ENCODE measurements at places on chromosomes 2 and 18.

DNA sequence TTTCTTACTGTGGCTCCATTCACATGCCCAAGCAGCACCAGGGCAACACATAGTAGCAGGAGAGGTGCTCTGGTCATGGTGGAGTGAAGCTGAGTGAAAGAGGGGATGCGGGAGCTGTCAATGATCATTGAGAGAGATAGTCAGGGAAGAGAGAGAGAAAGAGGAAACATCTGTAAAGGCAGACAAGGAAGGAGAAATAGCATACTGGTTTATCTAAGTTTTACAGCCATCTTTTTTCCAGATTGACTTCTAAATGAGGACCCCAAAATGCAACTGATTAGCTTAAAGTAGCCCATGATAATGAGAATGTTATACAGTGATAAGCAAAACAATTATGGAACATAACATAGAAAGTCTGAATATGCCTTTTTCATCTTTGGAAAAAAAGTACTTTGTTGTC lies at the start of gene C2orf66:
Gene C2orf66 (minus strand): TSS at position 96 of the 400 bp plus-strand sequence. CDS start 19 bp downstream, at position 77.
- DNase-seq = no peak

DNA sequence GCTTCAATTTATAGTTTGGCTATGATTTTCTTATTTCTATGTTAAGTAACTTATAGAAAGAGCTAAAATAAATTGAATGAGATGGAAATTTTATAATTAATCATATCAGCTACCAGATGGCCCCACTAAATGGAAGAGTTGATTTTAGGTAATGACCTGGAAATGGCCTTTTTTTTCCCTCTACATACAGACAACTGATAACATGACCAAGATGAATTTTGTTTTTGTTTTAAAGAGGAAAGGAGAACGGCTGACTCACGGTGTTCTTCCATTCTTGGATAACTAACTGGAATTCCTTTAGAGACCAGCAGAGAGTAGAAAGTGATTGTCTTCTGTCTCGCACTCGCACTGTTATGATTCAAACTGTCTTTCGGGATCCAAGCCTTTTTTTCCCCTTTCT lies 91.0 kb downstream of the TMEM185B start:
- no peak for DNase-seq

GRCh38 chr18:73992242-73993022 lies 155.2 kb downstream of the FBXO15 start:
- DNase-seq = no peak

- peak; percentile 37 for DNase-seq
Observed at GRCh38 chr2:6896930-6897759, 19.6 kb downstream of the RSAD2 start.

DNA sequence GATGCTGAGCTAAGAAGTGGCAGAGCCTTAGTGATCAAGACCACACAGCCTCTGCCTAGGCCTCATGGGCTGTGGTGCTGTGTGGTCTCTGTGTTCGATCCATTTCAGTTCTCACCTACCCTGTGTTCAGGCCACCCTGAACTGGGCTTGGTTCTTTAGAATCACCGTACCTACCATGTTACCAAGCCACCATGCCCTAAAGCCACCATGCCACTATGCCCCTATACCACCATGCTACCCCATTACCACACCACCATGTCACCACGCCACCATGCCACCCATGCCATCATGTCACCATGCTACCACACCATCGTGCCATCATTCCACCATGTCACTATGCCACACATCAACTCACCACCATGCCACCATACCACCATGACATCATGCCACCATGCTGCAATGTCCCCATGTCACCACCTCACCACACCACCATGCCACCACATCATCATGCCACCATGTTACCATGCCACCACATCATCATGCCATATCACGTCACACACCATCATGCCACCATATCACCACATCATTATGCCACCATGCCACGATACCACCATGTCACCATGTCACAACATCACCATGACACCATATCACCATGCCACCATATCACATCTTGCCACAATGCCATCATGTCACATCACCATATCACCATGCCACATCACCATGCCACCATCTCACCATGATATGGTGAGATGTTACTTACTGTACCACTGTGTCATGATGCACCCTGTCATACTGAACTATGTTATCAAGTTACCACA lies 191.0 kb upstream of the ARL4C start:
- no peak for DNase-seq

DNA sequence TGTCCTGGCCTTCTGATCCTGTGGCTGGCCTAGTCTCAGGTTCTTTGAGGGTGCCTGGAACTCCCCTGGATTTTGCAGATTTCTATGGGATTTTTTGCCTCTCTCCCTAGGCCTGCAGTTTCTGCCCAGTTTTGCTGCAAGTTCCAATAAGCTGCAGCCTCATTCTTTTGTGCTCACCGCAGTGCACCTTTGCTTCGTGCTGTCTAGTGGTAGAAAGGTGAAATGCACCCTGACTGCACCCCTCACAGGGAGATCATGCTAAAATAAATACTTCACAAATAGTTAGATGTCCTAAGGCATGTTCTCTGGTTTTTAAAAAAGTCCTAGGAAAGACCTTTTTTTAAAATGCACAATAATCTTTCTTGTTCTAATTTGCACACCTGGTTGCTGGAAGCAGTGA lies 72.5 kb downstream of the GNAL start:
- no peak for DNase-seq

- no peak for DNase-seq
Observed at GRCh38 chr2:47767880-47768609, 14.9 kb upstream of the MSH6 start.

DNA sequence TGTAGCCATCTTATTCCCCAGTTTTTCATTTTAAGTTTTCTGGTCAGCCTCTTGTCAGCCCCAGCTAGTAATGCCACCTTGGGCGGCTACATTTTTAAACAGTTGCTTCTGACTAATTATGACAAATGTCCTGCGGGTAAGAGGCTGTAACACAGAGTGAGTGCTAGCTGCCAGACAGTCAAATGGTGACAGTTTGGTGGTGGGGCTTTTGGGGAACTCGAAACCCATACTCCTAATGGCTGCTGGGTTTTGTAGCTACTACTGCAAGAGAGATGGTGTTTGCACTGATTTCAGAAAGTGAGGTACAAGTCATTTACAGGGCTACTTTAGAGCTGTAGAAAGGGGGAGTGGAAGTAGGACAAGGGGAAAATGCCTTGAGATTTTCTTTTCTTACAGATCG lies 48.2 kb downstream of the ZCCHC2 start:
- DNase-seq = no peak

DNA sequence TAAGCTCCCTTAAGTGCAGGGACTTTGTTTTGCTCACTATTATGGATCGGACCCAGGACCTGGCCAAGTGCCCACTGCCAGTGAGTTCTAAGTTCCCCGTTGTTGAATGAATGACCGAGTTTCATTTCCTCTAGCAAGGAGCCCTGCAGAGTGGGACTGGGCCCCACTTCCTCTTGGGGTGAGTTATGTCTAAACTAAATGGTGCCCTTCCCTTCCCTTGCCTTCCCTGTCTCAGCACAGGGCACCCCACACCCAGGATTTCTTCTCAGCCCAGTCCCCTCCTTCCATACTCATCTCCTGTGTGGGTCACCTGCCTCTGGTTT lies 195.3 kb upstream of the HS6ST1 start:
- DNase-seq = no peak

DNA sequence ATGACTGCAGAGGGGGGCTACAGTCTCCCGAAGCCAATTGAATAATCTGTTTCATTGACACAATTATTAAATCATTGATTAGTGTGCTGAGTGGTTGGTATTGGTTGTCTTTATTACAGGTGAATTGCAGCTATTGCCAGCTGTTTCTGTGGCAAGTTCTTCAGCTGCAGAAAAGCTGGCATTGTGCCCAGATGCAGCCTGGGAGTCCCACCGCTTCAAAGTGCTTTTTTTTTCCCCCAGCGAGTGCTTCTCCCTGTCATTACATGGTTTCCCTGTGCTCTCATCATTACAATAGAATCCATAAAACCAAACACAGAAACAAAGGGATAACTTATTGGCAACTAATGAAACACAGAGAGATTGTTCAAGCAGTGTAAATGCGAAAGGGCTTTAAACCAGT lies 164.7 kb downstream of the GRB14 start:
- DNase-seq = no peak

DNA sequence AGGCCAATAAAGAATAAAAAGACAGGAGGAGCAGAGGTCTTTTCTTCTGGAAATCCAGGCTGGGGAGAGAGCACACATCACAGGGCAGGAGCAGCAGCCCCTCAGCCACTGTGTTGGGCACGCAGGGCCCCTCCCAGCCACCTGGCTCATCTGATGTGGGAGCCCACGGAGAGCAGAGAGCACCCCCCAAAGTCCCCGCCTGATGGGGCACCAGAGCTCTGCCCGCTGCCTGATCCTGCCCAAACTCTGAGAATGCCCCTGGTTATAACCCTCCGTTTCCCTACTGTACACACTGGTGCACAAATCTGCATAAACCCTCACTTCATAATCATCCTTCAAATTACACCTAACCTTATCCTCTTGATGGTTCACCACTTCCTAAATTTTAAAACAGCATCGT lies 111.3 kb downstream of the HDAC4 start:
- DNase-seq = no peak

- DNase-seq = no peak
Observed at GRCh38 chr18:73668051-73668450, 479.6 kb downstream of the FBXO15 start.

GRCh38 chr18:28116461-28116860 lies 60.5 kb downstream of the CDH2 start:
- DNase-seq = no peak

DNA sequence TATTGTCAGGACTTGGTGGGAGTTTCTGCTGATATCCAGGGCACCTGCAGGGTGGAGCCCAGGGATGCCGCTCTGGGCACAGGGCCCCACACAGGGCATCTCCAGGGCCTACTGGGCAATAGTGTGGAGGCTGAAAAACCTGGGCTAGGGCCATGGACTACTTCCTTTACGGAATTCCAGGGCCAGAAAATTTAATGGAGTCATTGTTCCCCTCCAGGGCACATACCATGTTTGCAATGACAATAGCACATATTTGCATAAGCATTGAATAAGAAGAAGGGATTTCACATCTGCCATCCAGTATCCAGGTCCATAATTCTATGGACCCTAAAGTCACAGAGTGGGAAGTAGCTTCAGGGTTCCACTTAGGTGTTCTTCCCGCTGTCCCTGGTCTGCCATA lies 103.8 kb upstream of the TPO start:
- no peak for DNase-seq

- DNase-seq = no peak
Observed at GRCh38 chr2:150119819-150120218, 367.6 kb downstream of the RND3 start.

- DNase-seq = no peak
Observed at GRCh38 chr18:69845593-69846506, 101.8 kb downstream of the CD226 start.

GRCh38 chr2:142944721-142945120 lies 67.3 kb downstream of the KYNU start:
- no peak for DNase-seq

DNA sequence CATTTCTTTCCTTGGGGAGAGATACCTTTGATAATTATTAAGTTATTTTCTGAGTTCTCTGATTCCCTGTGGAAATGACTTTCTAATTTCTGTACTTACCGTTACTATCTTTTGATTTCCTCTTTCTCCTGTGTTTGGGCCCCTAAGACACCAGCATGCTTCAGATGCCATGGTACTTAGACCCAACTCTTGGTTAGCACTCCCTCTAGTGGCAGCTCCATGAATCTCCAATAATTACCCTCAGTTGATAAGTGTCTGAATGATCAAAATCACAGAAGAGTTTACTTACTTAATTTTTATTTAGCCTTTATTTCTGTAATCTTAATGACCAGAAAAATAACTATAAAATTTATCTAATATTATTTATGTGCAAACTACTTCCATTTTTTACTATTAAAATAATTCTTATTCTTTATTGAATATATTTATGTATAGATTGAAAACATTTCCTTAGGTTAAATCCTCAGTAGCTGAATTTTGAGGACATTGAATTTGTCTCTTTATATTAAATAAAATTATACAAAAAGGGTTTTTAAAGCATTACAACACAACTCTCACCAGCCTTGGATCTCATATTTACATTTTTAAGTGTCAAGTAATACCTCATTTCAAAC lies 300.4 kb downstream of the KCNS3 start:
- DNase-seq = peak; percentile 42

GRCh38 chr2:128178650-128179460 lies 87.9 kb downstream of the UGGT1 start:
- DNase-seq = no peak

DNA sequence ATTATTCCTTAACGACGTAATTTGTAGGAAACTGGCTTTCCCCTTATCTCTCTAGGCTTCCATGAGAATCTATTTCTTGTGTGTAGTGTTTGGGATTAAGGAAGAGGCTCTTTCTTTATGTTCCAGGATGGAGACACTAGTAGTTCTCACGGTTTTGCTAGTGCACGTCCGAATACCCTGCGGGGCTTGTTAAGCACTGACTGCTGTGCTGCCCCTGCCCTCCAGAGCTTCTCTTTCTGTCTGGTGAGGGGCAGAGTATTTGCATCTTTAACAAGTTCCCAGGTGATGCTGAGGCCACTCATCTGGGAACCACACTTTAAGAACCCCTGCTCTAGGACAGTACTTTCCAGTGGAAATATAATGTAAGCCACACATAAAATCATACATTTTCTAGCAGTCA lies 76.4 kb downstream of the SPATS2L start:
- DNase-seq = no peak

- DNase-seq = peak; percentile 92
Observed at GRCh38 chr18:80252136-80252535, 4.8 kb upstream of the PARD6G start.

DNA sequence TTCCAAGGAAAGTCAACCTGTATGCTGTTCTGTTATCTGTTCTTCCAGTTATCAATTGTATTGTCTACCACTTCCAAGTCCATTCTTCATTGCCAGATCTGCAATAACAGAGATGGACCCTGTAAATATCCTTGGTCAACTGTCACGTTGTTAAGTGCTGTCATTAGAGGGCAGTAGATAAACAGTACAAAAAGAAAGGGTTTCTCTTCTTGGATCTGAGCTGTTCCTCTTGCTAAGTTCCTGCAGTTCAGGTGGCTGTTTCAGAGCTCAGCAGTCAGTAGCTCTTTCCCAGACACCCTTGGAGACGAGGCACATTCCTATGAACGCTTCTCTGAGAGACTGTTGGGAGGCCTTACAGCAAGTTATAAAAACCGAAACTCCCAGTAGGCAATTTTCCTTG lies 957.1 kb upstream of the CHAC2 start:
- peak; percentile 60 for DNase-seq

GRCh38 chr18:45009756-45010155 lies 329.1 kb downstream of the SETBP1 start:
- no peak for DNase-seq

DNA sequence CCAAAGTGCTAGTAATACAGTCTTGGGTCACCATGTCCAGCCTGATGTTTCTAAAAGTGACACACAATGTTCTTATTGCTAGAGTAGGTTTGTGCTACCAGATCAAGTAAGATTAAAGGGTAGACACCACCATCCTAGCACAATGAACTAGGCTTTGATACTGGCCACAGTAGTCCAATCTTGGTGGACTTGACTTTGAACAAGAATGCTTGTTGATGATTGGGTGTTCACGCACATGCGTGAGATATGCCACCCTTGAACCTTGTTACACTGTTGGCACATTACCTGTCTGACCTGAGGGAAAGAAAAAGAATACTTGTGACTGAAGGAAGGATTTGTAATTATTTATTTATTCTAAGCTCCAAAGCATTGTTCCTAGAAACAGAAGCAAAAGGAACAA lies 72.1 kb upstream of the EMILIN2 start:
- no peak for DNase-seq

GRCh38 chr2:73859721-73860586 lies 31.2 kb downstream of the STAMBP start:
- peak; percentile 9 for DNase-seq
